ENCODE measurements at places on chromosomes 3 and 15. TPM values are rescaled to one million over a fixed set of nuclear protein-coding genes. Genes with fewer than 3 reads are reported as not detected.

Gene DPH6
- 22.8 TPM for total RNA-seq

Gene LMAN1L
- total RNA-seq: not detected

Gene CAMK2N2
- total RNA-seq: 15.0 TPM

Gene IL17RC
- total RNA-seq: 4.8 TPM

Gene ZNF80
- total RNA-seq: 0.23 TPM

Gene GP5
- total RNA-seq: under 0.01 TPM

Gene TM6SF1
- total RNA-seq: 5.8 TPM

Gene THBS1
- 10.4 TPM for total RNA-seq
